Aorta (tissue), 5 donors: ENCODE measurements at places on chromosomes 7 and 10. TPM values are rescaled to one million over a fixed set of nuclear protein-coding genes. Genes with fewer than 3 reads are reported as not detected.

BAMBI gene
- total RNA-seq: 18.3 TPM

GIMAP6 gene
- 31.7 TPM for total RNA-seq

SYCE1 gene
- total RNA-seq: 0.48 TPM

ZMIZ1 gene
- 84.1 TPM for total RNA-seq

GRCh38 chr7:134845461-134845860, 66.0 kb downstream of the CALD1 start:
- H3K36me3 ChIP-seq: peaks cover 2% of the 10 kb centered on the region
- H3K4me3 ChIP-seq: no peak overlapping the region
- DNase-seq: no peak
- peaks cover 39% of the 10 kb centered on the region for H3K4me1 ChIP-seq
- no peaks in the 10 kb centered on the region for H3K27me3 ChIP-seq

DNA sequence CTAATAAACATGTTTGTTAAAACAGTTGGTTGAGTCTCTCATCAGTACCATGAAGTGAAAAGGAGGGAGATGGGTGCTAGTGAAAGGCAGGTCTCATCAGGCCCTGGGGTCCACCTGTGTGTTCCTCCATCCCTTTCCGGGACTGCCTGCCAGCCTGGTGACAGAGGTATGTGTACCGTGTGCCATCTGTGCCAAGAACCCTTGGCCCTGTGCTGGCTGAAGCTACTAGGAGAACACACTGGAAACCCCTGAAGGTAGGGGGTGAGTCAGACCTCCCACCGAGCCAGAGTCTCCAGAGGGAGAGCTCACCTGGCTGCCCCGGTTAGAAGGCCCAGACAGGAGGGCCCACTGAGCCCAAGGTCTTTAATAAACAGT, 2.3 kb downstream of the DDIT4 start:
- H3K36me3 ChIP-seq: no peaks in the 10 kb centered on the region
- DNase-seq: no peak
- no peak overlapping the region for H3K4me3 ChIP-seq
- H3K27me3 ChIP-seq: no peaks in the 10 kb centered on the region
- no peaks in the 10 kb centered on the region for H3K4me1 ChIP-seq

- no peak overlapping the region for H3K27ac ChIP-seq
- H3K27me3 ChIP-seq: no peaks in the 10 kb centered on the region
- no peaks in the 10 kb centered on the region for H3K36me3 ChIP-seq
- H3K4me1 ChIP-seq: no peaks in the 10 kb centered on the region
- no peak for DNase-seq
Observed at GRCh38 chr10:75648351-75648750, 216.9 kb downstream of the LRMDA start.

DNA sequence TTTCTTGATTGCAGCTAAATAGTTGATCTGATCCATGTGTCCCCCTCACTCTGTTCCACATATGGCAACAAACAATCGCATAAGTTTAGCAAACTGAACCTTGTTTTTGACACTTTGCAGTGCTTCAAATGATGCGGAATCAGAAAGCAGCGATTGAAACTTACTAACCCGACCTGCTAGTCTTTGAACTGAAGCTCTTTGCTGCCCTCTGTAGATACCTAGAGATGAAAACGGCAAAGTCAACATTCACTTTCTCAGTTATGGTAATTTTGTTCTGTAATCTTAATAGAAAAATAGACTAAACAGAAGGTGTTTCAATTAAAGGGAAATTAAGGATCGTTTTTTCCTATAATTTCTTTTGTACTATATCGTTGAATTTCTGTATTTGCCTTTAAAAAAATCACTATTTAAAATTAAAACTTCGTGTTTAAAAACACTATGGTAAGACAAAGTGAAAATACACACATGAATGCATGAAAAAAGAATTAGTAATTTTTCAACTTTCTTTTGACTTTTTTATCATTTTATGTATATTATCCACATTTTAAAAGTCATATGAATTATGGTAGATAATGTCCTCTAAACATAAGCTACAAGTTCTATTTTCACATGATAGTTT, 276.5 kb downstream of the MAGI2 start:
- H3K27ac ChIP-seq: no peak overlapping the region
- H3K4me1 ChIP-seq: no peaks in the 10 kb centered on the region
- no peaks in the 10 kb centered on the region for H3K27me3 ChIP-seq
- no peaks in the 10 kb centered on the region for H3K36me3 ChIP-seq
- H3K4me3 ChIP-seq: no peak overlapping the region

DNA sequence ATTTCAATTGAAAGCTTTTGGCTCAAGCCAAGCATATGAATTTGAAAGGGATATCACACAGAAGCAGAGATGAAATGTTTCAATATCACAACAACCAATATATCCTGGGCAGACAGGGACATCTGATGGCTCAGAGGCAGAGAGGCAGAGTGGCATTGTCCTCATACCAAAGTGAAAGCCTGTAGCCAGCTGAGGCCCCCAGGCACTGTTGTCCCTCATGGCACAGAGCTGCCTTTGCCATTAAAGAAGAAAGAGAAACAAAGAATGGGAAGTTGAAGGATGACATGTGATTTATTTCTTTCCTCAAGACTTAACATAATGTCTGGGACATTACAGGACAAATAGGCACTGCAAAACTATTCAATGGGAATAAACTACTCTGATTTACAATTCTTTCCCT, 504.3 kb upstream of the PCDH15 start:
- no peak overlapping the region for H3K27ac ChIP-seq
- no peak for DNase-seq
- no peaks in the 10 kb centered on the region for H3K27me3 ChIP-seq
- H3K4me3 ChIP-seq: no peak overlapping the region

GRCh38 chr10:20858292-20859124, 38.6 kb downstream of the NEBL start:
- H3K4me3 ChIP-seq: no peak overlapping the region
- H3K27ac ChIP-seq: no peak overlapping the region
- no peak for DNase-seq
- no peaks in the 10 kb centered on the region for H3K4me1 ChIP-seq
- H3K36me3 ChIP-seq: no peaks in the 10 kb centered on the region
- no peaks in the 10 kb centered on the region for H3K27me3 ChIP-seq

- no peak for DNase-seq
- no peaks in the 10 kb centered on the region for H3K27me3 ChIP-seq
- H3K27ac ChIP-seq: no peak overlapping the region
- no peak overlapping the region for H3K4me3 ChIP-seq
- no peaks in the 10 kb centered on the region for H3K36me3 ChIP-seq
Observed at GRCh38 chr7:40232242-40232893, 97.6 kb downstream of the SUGCT start.

- H3K4me1 ChIP-seq: no peaks in the 10 kb centered on the region
- H3K36me3 ChIP-seq: no peaks in the 10 kb centered on the region
Observed at GRCh38 chr7:126768836-126769235, 483.9 kb downstream of the GRM8 start.

GRCh38 chr10:125084614-125085257, 75.6 kb downstream of the CTBP2 start:
- DNase-seq: peak; percentile 86
- H3K4me1 ChIP-seq: no peaks in the 10 kb centered on the region

DNA sequence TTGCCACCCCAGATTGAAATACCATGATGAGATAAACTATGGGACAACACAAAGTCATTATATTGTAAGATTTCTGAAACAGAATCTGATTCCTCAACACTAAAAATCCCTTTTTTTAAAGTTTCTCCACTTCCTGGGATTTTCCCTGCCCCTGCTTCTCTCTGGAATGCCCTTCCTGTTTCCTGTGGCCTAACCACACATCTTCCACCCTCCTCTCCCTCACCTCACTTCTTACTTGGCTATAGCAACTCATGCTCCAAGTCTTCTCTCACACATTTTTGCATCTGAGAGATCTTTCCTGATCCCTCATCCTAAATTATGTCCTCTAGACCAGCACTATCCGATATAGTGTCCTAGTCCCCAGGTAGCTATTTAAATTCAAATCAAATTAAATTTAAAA, 4.1 kb upstream of the RELN start:
- DNase-seq: no peak
- H3K27me3 ChIP-seq: no peaks in the 10 kb centered on the region
- no peak overlapping the region for H3K27ac ChIP-seq
- H3K4me3 ChIP-seq: no peak overlapping the region
- H3K4me1 ChIP-seq: no peaks in the 10 kb centered on the region

- no peak for DNase-seq
- H3K27me3 ChIP-seq: no peaks in the 10 kb centered on the region
- no peaks in the 10 kb centered on the region for H3K36me3 ChIP-seq
- H3K4me3 ChIP-seq: no peak overlapping the region
- no peak overlapping the region for H3K27ac ChIP-seq
- no peaks in the 10 kb centered on the region for H3K4me1 ChIP-seq
Observed at GRCh38 chr10:77770081-77770867, 132.7 kb upstream of the KCNMA1 start.

GRCh38 chr7:54904986-54905385, 113.8 kb upstream of the EGFR start:
- no peaks in the 10 kb centered on the region for H3K36me3 ChIP-seq
- no peak for DNase-seq
- H3K4me3 ChIP-seq: no peak overlapping the region
- H3K4me1 ChIP-seq: no peaks in the 10 kb centered on the region
- H3K27me3 ChIP-seq: no peaks in the 10 kb centered on the region

DNA sequence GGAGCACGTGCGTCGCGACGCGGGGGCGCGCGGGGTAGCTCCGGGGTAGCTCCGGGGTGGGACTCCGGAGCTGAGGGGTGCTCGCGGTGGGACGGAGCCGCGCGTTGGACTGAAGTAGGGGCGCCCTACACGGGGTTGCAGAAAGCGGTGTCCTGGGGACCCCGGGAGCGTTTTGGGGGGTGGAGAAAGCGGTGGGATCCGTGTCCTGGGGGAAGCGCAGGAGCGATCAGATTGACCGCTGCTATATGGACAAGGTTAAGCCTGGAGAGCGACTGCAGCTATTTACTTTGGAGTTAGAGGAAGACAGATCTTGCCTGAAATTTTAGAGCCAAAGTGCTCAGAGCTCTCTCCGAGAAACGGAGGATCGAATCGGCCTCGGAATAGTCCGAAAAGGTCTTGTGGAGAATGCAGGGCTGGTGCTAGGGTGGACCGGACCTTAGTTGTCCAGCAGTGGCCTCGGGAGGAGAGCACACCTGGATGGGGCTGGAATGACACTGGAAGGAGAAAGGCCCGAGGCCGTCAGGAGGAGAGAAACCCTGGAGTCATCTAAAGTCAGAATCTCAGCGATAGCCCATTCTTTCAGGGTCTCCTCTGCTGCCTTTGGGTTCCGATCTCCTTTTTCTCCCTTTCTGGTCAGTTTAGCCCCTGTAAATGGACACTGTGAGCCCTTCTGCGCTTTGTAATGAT, 564 bp downstream of the PDSS1 start:
- H3K27me3 ChIP-seq: no peaks in the 10 kb centered on the region
- no peaks in the 10 kb centered on the region for H3K36me3 ChIP-seq
- no peak for DNase-seq
- no peak overlapping the region for H3K27ac ChIP-seq

GRCh38 chr10:93867525-93867924, 26.3 kb upstream of the SLC35G1 start:
- DNase-seq: no peak
- H3K4me1 ChIP-seq: no peaks in the 10 kb centered on the region
- H3K4me3 ChIP-seq: no peak overlapping the region
- H3K36me3 ChIP-seq: no peaks in the 10 kb centered on the region

DNA sequence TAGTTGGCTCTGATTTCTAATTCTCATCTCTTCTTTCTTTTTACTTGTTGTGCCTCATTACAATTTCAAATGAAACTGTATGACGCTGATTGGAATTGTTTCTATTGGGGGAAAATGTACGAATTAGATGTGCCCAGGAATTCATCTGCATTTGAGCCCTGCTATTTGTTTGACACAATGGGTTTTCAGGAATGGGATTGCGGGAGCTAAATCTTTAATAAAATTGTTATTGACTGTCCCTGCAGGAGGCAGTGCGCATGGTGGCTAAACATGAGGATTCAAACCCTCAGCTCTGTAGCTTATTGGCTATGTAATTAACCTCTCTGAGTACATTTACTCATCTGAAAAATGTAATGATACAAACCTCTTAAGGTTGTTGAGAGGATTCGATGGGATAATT, 181.6 kb downstream of the NXPH1 start:
- peaks cover 1% of the 10 kb centered on the region for H3K27me3 ChIP-seq
- no peak overlapping the region for H3K27ac ChIP-seq
- DNase-seq: no peak
- no peaks in the 10 kb centered on the region for H3K4me1 ChIP-seq
- no peak overlapping the region for H3K4me3 ChIP-seq

DNA sequence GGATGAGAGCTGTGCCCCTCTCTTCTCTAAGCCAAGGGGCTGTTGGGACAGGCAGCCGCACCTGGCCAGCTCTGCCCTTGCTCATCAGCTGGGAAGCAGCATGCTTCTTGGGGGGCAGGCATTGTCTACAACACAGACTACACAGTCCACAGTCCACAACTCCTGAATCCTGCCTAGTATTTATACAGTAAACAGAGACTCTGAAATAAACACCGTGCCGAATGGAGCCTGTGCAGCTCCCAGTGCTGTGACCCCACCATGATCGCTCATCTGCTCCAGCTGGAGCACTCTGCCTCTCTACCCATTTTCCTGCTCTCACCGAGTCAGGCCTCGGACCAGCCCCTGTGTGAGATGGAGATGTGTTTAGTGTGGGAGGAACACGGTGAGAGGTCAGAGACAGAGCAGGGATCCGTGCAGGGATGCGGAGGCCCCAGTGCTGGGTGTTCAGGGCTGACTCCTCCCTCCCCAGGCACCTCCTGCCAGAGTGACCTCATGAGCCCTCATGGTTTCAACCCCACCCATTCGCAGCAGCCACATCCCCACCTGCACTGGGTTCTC, 608.0 kb downstream of the DNAJB6 start:
- no peaks in the 10 kb centered on the region for H3K4me1 ChIP-seq
- no peaks in the 10 kb centered on the region for H3K27me3 ChIP-seq

DNA sequence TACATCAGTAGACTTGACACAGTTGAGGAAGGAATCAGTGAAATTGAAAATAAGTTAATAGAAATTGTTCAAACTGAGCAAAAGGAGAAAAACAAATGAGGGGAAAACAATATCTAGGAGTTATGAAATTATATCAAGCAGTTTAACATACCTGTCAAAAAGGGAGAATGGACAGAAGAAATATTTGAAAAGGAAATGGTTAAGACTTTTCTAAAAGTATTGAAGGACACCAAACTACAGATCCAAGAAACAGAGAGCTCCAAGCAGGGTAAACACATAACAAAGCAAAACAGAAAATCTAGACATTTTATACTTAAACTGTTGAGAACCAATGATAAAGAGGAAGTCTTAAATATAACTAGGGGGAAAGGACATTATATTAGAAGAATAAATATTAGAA, 8.6 kb upstream of the GIMAP5 start:
- DNase-seq: no peak
- H3K36me3 ChIP-seq: no peaks in the 10 kb centered on the region
- no peaks in the 10 kb centered on the region for H3K4me1 ChIP-seq
- no peak overlapping the region for H3K27ac ChIP-seq
- no peaks in the 10 kb centered on the region for H3K27me3 ChIP-seq

DNA sequence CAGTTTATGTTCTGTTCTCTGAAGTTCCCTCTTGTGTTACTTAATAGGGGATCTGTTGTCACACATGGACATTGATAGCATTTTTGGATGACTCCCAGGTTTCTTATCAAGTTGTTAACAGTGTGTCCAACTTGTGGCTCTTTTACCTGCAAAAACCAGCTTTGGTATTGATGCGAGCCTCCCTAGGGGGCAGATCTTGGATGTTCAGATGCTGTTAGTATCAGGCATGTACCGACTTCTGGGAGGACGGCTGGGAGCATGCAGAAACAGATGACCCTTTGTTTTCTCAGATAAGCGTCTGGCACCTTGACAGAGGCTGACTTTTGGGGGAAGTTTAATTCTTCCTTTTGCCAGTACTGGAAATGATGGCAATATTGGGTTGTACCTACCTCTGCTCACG, 2.2 kb downstream of the PLPP4 start:
- H3K4me1 ChIP-seq: no peaks in the 10 kb centered on the region
- H3K4me3 ChIP-seq: no peak overlapping the region
- H3K27ac ChIP-seq: no peak overlapping the region
- H3K27me3 ChIP-seq: no peaks in the 10 kb centered on the region
- DNase-seq: no peak
